SK-N-SH (cell line): ENCODE measurements at places on chromosomes 3 and 15. TPM values are rescaled to one million over a fixed set of nuclear protein-coding genes. Genes with fewer than 3 reads are reported as not detected.

The AGBL1 gene
- not detected in 2 replicates for polyA plus RNA-seq

The CLEC3B gene
- 0.16 and 0.46 TPM in 2 replicates for polyA plus RNA-seq

The NR2F2 gene
- polyA plus RNA-seq: 2.8 and 3.9 TPM in 2 replicates

The FGF12 gene
- 0.18 and 0.30 TPM in 2 replicates for polyA plus RNA-seq

The TUSC7 gene
- not detected in 2 replicates for polyA plus RNA-seq

The ADGRG7 gene
- not detected in 2 replicates for polyA plus RNA-seq
